Breast epithelium (tissue), 4 donors: ENCODE measurements at places on chromosomes 16 and 17. TPM values are rescaled to one million over a fixed set of nuclear protein-coding genes. Genes with fewer than 3 reads are reported as not detected.

The CFAP97D1 gene
- total RNA-seq: 0.16 TPM

DNA sequence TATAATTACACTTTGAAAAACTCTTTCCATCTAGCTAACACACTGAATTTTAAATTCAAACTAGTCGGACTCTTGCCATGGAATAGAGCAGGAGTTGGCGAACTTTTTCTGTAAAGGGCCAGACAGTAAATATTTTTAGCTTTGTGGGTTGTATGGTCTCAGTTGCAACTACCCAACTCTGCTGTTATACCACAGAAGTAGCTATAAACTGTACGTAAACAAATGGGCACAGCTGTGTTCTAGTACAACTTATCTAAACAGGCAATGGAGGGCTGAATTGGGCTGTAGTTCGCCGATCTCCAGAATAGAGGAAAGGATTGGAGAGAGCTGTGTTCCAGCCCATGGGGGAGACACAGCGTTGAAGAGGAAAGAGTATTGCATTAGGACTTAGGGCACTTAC, 8.7 kb downstream of the CNTROB start:
- no peak for DNase-seq

The CD300LB gene
- not detected for total RNA-seq

GRCh38 chr16:50015631-50016030, 9.4 kb upstream of the CNEP1R1 start:
- DNase-seq: no peak

The TBC1D3G gene
- not detected for total RNA-seq

DNA sequence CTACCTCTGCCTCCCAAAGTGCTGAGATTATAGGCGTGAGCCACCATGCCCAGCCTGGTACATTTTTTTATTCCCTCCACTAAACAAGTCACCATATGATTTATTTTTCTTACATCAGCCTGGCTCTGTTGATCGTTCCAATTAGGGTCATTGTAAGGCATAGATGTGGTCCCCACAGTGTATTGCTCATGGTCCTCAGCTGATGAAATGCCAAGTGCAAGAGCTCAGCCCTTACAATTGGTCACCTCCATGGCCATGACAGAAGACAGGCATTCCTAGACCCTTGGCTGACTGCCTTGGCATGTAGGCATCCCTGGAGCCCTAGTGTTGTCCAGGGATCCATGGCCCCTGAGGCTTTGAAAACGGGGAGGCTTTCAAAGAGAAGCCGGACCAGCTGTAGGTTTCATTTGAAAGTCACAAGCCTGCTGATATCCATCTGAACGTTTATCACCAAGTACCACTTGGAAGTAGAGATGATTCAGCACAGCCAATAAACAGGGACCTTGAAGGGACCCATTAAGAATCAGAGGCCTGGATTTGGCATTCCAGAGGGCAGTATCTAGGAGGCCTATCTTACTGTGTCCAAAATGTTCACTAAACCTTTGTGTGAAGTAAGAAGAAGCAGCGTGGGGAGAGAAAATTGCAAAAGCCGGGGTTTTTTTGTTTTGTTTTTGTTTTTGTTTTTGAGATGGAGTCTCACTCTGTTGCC, 20.6 kb upstream of the PRKCA start:
- no peak for DNase-seq

- no peak for DNase-seq
These were observed 73.1 kb downstream of the USP32 start for GRCh38 chr17:60318830-60319229.

DNA sequence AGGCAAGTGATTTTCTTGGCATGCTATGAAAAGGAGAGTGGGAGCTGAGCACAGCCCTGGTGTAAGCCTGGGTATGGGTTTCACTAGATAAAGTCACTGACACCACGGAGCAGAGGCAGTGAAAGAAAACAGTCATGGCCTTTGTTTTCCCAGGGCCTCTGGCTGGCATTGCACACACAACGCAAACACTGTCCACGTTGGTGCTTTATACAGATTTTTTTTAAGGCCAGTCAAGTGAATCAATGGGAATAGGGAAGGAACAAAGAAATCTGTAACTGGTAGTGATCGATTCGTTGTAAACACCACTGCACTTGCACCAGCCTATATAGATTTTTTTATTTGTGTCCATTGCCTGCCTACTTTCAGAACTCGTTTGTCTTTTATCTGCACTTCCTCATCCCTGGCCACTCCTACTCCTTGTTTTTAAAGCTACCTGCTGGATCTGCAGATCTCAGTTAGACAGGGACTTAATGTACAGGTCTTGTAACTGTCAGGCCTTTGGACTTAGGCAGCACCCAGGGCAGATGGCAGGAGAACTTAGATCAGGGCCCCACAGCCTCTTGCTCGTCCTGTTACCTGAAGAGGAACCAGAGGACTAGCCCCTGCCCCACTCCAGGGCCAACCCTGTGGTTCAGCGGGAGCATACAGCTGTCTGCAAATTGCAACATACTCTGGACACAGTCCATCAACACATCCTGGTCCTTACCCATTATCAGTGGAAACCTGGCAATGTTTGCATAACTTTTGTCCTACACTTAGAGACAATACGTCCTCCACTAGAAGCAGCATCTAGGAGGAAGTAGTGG, 10.6 kb upstream of the TMIGD1 start:
- no peak for DNase-seq

DNA sequence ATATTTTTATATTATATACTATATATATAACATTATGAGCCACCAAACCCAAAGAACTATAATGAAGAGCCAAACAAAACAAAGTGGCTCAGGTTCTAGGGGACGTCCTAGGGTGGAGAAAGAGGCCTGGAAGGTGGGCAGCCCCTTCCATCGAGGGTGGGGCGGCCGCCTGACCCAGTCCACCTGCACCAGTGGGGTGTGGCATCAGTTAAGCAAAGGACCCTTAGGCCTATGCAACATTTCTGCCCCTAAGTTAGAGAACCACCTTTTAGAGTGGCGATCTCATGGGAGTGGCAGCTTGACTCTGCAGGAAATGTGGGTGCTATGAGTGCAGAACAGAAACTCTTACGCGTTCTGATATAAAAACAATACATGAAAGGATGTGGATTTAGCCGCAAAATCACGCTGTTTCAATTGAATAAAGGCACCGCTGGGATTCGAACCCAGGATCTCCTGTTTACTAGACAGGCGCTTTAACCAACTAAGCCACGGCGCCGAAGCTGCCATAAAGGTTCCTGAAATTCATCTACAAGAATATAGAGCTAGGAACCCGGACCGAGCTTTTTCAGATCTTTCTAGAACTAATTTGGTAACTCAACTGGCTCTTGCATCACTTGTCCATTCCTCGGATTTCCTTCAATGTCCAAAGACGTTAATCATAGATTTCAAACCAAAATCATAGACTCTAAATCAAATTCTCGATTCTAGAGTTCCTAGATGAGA, 15.6 kb upstream of the AURKB start:
- DNase-seq: no peak

The PPP1R1B gene
- total RNA-seq: 71.3 TPM

GRCh38 chr17:8894673-8895578, 27.5 kb upstream of the PIK3R6 start:
- DNase-seq: peak; percentile 49

DNA sequence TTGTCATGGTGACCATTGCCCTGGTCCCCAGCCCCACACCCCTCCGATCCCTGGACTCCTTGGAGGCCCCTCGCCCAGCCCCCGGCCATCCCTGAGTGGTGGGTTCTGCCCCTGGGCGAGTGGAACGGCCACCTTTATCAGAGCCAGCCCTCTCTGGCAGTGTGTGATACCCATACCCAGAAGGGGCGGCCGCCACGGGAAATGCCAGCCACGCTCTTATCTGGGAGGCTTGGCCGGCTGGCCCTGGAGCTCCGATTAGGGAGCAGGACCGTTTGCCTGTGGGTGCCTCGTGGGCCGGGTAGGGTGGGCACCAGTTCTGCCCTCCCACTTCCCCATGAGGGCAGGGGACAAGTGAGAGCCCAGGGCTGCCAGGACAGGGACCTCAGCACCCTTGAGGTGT, 58.3 kb upstream of the ZC3H18 start:
- DNase-seq: no peak

GRCh38 chr16:30740364-30741251, 7.6 kb upstream of the PHKG2 start:
- DNase-seq: peak; percentile 96

GRCh38 chr17:51435641-51436091, 175.3 kb downstream of the UTP18 start:
- peak; percentile 58 for DNase-seq

DNA sequence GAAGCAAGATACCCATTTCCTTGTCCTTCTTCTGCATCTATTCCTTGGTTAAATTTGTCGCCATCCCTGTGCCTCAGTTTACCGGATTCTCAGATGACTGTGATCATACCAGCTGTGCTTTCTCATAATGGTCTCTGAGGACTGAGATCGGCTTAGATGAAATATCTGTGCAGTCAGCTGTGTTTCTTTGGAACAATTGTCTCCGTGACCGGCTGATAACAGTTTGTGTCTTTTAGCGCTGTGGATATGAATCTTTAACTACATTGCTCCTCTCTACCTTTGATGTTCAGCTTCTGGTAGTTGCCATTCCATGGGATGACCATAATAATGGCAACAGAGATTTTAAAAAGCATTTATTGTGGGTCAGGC, 473 bp downstream of the FTO start:
- DNase-seq: no peak

- DNase-seq: no peak
These were observed 47.4 kb downstream of the B9D1 start for GRCh38 chr17:19315104-19315503.

GRCh38 chr17:81050645-81051625, 16.0 kb downstream of the BAIAP2 start:
- no peak for DNase-seq

The RNF227 gene
- total RNA-seq: 19.5 TPM

DNA sequence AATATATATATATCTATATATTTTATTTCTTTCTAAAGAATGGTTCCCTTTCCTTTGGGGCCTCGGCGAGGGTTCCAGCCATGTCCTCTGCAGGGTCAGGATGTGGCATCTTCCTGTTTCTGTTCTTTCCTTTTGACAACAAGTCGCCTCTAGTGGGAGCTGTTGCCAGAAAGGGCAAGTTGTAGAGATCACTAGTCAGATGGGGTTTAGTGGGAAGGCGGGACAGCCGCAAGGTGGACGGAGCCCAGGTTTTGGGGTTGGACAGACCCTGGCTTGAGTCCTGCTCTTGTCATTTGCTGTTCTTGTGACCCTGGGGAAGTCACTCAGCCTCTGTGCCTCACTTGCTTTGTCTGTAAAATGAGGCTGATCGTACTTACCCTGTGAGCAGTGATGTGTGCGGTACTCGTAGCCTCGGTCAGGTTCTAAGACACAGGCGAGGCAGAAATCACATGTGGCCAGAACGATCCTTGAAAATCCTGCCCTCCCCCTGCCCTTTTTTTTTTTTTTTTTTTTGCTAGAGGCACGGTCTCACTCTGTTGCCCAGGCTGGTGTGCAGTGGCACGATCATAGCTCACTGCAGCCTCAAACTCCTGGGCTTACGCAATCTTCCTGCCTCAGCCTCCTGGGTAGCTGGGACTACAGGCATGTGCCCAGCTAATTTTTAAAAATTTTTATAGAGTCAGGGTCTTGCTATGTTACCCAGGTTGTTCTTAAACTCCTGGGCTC, 80.1 kb downstream of the ABCC6 start:
- no peak for DNase-seq

The RASL10B gene
- total RNA-seq: 27.8 TPM
